ENCODE measurements at places on chromosomes 3 and 15. TPM values are rescaled to one million over a fixed set of nuclear protein-coding genes. Genes with fewer than 3 reads are reported as not detected.

The FAM81A gene
- total RNA-seq, result not detected

The TMEM40 gene
- total RNA-seq, result not detected

The AADACL2 gene
- total RNA-seq, result not detected

The DCBLD2 gene
- 3.0 TPM for total RNA-seq

The SI gene
- total RNA-seq, result not detected

The AMOTL2 gene
- total RNA-seq, result not detected

The SLC28A1 gene
- total RNA-seq, result not detected

GRCh38 chr3:108301695-108302404, 5.5 kb downstream of the HHLA2 start:
- DNase-seq, result no peak

- DNase-seq, result no peak
Measured at GRCh38 chr3:15015456-15015855, 49.7 kb downstream of the MRPS25 start.

- peak; percentile 24 for DNase-seq
Measured at GRCh38 chr3:124834723-124835718, 52.1 kb downstream of the ITGB5 start.

GRCh38 chr3:168095611-168096209, at the start of gene GOLIM4:
Gene GOLIM4, minus strand, starts transcription at chr3:168095924. Its CDS starts 639 bp downstream, at chr3:168095285.
- peak; percentile 1 for DNase-seq

DNA sequence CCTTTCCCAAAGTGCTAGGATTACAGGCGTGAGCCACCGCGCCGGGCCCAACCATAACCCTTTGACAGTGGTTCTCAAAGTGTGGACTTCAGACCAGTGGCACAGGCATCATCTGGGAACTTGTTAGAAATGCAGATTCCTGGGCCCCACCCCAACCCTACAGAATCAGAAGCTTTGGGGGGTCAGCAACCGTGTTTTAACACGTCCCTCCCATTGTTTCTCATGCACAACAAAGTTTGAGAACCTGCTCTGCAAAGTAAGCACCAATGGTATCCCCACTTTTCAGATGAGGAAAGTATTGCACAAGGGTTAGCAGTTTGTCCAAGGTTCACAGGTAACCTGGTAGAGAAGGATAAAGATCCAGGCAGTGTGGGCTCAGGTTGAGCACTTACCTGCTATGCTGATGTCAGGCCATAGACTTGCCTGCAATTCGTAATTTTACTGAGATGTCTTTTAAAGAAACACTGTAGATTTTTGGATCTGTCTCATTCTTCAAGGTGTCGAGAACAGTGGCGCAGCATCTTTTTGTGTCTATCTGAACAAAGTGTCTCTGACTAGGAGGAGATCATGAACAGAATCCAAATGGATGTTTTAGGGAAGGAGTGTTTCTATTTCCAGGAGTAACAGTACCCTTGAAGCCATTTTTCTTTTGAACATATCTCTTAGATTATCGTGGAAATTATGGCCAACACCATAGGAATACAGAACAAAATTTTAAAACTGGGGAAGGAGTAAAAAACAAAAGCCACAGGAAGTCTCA, 2.5 kb downstream of the GXYLT2 start:
- DNase-seq, result no peak

DNA sequence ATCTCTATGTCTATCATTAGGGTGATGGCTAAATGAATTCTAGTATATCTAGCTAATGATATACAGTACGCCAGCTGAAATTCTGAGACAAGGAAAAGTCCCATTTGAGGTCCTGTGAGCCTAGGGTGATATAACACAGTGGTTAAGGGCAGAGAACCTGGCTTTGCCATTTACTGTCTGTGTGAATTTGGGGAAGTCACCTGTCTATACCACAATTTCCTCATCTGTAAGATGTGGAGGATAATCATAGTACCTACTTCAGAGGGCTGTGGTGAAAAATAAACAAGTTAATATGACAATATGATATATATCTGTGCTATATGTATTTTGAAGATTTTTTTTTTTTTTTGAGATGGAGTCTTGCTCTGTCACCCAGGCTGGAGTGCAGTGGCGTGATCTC, 9.8 kb upstream of the ANKDD1A start:
- peak; percentile 32 for DNase-seq

DNA sequence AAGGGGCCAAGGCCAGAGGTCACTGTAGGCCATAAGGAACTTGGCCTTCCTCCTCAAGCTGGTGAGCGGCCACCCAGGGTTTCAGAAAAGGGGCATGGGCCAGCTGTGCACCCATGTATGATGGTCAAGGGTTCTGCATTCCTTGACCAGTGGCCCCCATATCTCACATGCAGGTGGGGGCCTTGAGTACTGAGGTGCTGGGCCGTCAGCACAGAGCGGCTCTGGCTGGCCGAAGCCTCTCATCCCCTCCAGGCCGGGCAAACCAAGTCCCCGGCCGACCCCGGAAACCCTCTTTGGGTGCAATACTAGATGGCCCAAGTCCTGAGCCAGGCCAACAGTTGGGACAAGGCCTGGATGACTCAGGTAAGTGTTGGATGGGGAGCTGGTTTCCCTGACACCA, 9.5 kb downstream of the ALG3 start:
- DNase-seq, result no peak

- no peak for DNase-seq
Measured at GRCh38 chr15:31265090-31265870, 61.4 kb upstream of the KLF13 start.

DNA sequence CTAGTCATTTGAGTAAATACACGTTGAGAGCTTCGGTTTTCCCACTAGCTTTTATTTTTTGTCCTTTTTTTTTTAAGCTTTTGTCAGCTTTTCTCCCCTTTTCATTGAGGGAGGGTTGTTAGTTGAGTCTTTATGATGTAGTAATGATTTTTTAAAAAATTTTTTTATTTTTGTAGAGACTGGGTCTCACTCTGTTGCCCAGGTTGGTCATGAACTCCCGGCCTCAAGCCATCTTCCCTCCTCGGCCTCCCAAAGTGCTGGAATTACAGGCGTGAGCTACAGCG, 688 bp downstream of the ZSCAN2 start:
- no peak for DNase-seq

DNA sequence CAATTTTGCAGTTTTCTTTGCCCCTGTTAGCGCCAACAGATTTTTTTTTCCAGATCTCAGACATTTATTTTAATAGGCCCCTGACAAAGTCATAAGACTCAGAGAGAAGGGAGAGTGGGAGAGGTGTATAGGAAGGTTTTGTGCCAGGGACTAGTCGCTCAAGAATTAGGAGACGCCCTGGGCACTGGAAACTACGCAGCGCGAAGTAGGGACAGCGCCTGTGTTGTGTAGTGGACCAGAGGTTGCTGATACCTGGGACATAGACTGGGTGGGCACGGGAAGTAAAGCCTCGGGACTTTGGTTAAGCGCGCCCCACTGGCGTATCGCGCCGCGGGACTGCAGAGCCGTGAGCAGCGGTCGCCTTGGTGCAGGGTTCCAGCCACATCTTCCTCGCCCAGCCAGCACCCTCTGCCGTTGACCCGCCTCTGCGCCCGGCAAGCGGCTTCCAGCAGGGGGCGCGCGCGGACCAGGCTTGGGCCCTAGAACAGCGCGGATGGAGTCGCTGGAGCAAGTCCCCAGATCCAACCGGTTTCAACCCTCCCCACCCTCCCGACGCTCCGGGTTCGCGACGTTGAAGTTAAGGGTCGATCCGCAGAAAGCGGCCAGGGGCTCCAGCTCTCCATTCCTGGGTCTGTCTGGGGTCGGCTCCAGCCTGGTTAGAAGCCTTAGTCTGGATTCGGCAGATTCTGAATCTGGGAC, 3.0 kb upstream of the ISLR2 start:
- peak; percentile 75 for DNase-seq

GRCh38 chr3:157335233-157336076, 101.2 kb upstream of the PTX3 start:
- no peak for DNase-seq

GRCh38 chr3:129023909-129024308, 22.8 kb downstream of the EFCC1 start:
- no peak for DNase-seq

GRCh38 chr3:181329024-181329423, 339.5 kb upstream of the DNAJC19 start:
- no peak for DNase-seq

DNA sequence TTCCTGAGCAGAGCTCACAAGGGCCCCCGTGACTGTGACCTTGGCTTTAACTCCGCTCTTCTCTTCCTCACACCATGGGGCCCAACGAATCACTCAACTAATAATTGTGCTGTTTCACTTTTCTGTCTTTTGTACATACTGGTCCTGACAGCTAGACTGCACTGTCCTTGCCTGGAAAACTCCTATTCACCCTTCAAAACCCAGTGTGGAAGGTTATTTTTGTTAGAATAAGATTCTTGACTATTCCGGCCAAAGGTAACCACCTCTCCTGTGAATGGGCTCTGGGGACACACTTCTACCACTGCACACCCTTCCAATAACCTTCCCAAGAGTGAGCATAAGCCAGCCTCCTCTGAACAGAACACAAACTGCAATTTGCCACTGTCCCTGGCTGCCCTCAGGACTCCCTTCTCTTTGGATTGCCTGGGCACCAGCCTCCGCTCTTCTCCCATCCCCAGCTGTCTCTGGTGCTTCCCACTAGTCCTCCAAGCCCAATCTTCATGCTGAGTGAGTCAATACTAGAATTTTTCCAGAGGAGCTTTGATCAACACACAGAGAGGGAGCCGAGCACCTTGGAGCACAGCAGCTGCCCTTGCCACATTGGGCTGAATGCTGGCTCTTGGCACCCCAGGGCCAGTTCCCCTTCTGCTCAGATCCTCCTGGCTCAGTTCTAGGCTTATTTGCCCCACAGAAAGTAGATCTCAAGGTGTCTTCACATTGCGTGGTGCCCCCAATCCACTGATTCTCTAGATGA, 2.1 kb downstream of the SCN5A start:
- DNase-seq, result no peak

Data from T-cell (primary cell).